ENCODE measurements at places on chromosomes 4 and X. TPM values are rescaled to one million over a fixed set of nuclear protein-coding genes. Genes with fewer than 3 reads are reported as not detected.

The AADAT gene
- total RNA-seq, result 3.5 TPM

The GAGE12E gene
- total RNA-seq, result not detected

The DGAT2L6 gene
- not detected for total RNA-seq

DNA sequence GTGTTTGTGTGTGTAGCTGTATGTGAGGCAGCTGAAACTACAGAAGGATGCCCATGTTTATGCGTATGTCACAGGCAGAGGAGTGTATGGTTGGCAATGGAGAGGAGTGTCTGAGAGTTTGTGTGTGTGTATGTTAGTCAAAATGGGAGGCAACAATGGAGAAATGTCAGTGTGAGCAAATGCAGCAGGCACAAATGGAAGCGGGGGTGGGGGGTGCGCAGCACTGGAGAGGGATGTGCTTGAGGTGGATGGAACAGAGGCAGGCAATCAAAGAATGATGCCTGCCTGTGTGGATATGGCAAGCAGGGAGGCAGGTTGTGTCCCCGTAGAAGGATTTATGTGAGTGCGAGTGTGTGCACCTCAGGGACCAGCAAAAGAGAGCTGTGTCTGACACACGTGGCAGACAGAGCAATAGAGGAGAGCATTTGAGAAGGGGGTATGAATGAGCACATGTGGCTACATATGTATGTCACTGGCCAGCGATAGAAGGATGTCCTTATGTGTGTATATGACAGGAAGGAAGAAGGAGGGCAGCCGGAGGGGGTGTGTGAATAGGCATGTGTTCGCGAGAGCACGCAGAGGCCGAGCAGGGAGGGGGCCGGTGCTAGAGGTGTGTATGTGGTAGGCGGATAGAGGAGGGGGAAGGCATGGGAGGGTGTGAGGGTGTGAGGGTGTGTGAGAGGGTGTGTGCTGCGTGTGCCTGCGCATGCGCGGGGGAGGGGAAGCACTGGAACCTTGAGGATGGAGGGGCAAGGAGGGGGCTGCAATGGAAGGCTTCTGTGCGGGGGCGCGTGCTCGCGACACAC, 1.1 kb downstream of the PJA1 start:
- no peak for DNase-seq

- no peak for DNase-seq
Observed at GRCh38 chr4:41006141-41006540, 208.2 kb downstream of the APBB2 start.

DNA sequence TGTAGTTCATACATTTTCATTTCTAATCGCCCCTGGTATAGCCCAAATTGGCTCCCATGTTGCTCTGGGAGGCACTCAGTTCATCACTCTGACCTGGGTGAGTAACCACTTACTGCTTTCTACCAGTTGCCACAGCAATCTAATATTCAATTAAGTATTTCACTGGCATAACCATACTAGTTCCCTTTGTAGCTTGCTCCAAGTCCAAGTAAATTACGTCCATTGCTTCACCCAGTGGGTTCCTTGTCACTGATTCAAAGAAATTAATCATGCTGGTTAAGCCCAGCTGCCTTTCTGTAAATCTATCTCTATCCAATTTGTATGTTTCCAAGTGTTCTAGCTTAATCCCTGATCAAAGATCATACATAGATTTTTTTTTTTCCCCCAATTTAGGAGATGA, 92.0 kb upstream of the CBR4 start:
- DNase-seq, result no peak

Data from posterior vena cava (tissue), 2 donors.